Brain (organoid and tissue), 16 donors: ENCODE measurements at places on chromosomes 3 and 15. TPM values are rescaled to one million over a fixed set of nuclear protein-coding genes. Genes with fewer than 3 reads are reported as not detected.

Gene RASL12
- polyA plus RNA-seq, result 9.1 TPM

Gene SLC28A1
- polyA plus RNA-seq, result not detected

Gene KIF15
- polyA plus RNA-seq, result 12.0 TPM

Gene AHSG
- not detected for polyA plus RNA-seq

Gene CCDC13
- 4.3 TPM for polyA plus RNA-seq

Gene MEX3B
- polyA plus RNA-seq, result 15.7 TPM
